ENCODE measurements at places on chromosomes 6 and 20.

GRCh38 chr6:110356778-110357177 is 1.4 kb downstream of the METTL24 start:
- DNase-seq = no peak

GRCh38 chr6:42075159-42075838 is 25.0 kb downstream of the TAF8 start:
- DNase-seq = peak; percentile 86

- peak; percentile 32 for DNase-seq
Observed at GRCh38 chr20:2820084-2820895, 4.1 kb downstream of the TMEM239 start.

- DNase-seq = peak; percentile 87
Observed at GRCh38 chr20:1965520-1966351, 28.1 kb downstream of the PDYN start.

GRCh38 chr20:11027224-11027623 is 353.4 kb upstream of the JAG1 start:
- no peak for DNase-seq

GRCh38 chr6:1972962-1973361 is 272.4 kb downstream of the GMDS start:
- DNase-seq = no peak

- peak; percentile 50 for DNase-seq
Observed at GRCh38 chr6:7112741-7113313, 5.1 kb downstream of the RREB1 start.

DNA sequence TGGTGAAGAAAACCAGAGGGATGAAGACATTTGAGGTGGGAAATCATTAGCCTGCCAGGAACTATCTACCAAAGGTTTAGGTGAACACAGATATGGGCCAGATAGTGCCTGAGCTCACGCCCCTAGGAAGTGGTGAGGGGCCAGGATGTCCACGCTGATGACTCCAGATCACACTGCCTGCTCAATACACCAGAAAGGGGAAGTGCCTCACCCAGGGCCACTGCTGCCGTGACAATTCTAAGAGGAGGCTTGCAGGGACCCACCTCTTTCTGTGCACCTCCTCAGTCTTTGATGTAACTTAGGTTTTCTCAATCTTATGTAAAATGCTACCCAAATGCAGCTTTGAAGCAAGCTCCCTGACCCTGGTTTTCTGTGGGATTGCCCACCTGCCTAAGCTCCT is 5.4 kb upstream of the RAB44 start:
- DNase-seq = no peak

GRCh38 chr20:50658804-50659380 is 32.5 kb downstream of the RIPOR3 start:
- no peak for DNase-seq

DNA sequence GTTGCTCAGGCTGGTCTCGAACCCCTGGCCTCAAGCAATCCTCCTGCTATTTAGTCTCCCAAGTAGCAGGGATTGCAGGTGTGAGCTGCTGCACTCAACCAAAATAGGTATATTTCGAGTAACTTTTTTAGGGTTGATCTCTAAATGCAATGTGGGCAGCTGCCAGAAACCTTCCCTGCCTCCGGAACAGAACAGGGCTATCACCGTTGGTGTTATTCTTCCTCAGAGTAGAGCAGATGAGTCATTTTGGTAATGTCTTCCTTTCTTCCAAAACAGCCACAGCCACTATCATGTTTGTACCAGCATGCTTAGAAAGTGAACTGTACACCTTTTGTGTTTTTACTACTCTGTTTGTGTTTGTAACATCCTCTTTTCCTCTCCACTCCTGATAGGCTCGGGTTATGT is 44.1 kb downstream of the SNX9 start:
- no peak for DNase-seq

GRCh38 chr20:45111799-45112471 is 3.0 kb downstream of the WFDC5 start:
- no peak for DNase-seq

DNA sequence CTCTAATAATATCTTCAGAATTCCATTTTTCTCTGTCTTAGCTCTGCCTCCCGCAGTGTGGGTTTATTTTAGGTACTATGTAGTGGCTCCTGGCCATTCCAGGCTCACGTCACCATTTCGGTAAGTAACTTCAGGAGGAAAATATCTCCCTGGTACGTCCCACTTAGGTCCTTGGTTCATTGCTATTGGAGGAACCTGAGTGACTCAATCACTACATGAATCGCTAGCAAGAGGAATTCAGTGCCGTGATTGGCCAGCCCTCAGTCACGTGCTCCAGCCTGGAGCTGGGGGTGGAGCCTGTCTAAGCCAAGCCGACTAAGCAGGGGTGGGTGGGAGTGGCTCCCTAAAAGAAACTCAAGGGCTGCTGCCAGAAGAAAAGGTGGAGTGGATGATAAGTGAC is 67.3 kb upstream of the E2F3 start:
- DNase-seq = no peak

- DNase-seq = no peak
Observed at GRCh38 chr20:23257848-23258746, 92.5 kb upstream of the NXT1 start.

- DNase-seq = peak; percentile 11
Observed at GRCh38 chr6:72042088-72042487, 155.7 kb downstream of the RIMS1 start.

GRCh38 chr20:42485556-42485955 is 704.1 kb downstream of the PTPRT start:
- no peak for DNase-seq

GRCh38 chr6:27297857-27298730 is 14.0 kb downstream of the POM121L2 start:
- DNase-seq = peak; percentile 27

DNA sequence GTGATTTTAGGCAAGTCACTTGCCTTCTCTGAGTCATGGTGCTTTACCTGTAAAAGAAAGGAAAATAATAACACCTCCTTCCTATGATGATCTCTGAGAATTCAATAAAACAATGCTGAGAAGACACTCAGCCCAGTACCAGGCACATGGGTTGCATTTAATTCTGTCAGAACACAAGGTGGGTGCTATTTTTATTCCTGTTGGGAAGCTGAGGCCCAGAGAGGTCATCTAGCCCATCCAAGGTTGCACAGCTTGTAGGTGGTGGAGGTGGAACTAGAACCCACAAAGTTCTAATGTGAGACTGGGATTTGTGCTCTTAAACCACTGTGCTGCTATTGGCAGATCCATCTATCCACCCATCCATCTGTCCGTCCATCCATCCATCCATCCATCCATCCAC is 39.6 kb upstream of the PTGIS start:
- no peak for DNase-seq

- no peak for DNase-seq
Observed at GRCh38 chr20:44231713-44232468, 15.2 kb upstream of the GDAP1L1 start.

- no peak for DNase-seq
Observed at GRCh38 chr20:31236953-31237352, 20.5 kb upstream of the DEFB115 start.

- DNase-seq = peak; percentile 27
Observed at GRCh38 chr20:35901678-35902544, 52.4 kb downstream of the SCAND1 start.

GRCh38 chr6:22152841-22153240 is 144.0 kb downstream of the PRL start:
- no peak for DNase-seq

GRCh38 chr20:41258474-41258873 is 59.1 kb downstream of the ZHX3 start:
- DNase-seq = no peak

- peak; percentile 94 for DNase-seq
Observed at GRCh38 chr20:34312544-34313217, 9.5 kb upstream of the AHCY start.

GRCh38 chr6:24249926-24250325 is 107.9 kb downstream of the DCDC2 start:
- no peak for DNase-seq

DNA sequence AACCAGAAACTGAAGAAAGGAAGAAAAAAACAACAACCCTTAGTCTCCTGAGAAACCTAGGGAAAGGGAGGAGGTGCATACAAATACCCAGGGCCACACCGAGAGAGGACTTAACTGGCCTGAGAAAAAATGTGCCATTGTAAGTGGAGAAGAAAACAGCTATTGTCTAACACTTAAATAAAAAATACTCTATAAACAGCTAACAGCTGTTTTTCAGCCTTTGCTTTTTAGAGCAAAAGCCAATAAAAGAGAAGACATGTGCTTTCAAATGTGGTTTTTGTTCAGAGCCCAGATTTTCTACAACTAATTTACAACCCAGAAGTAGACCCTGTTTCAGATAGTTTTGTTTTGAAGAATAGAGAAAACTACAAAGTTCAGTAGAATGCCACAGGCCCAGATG is 56.0 kb upstream of the SLC22A16 start:
- no peak for DNase-seq

DNA sequence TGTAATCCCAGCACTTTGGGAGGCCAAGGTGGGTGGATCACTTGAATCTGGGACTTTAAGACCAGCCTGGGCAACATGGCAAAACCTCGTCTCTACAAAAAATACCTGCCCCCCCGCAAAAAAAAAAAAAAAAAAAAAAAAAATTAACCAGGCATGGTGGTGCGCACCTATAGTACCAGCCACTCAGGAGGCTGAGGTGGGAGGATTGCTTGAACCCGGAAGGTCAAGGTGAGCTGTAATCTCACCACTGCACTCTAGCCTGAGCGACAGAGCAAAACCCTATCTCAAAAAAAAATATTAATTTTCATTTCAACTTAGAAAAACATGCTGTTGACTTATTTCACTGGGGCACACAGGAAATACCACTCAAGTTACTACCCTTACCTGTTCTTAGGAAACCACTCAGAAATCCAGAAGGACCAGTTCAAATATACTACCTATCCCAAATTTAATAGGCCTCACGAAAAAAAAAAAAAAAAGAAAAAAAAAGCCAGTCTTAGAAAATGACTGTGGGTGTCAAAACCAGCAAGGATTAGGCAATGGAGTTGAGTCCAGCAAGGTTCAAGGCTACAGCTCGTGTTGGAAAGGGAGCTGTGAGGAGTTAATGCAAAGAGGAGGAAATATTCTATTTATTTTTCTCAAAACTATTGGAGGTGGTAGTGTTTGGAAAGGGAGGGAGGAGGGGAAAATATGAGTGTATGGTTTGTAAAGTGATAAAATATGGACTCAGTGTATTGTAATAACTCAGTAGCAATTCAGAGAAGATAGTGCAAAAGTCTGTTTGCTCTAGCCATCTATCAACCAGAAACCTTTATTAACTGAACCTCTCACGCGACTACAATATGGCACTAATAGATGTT is 33.9 kb upstream of the PIM1 start:
- DNase-seq = peak; percentile 43

DNA sequence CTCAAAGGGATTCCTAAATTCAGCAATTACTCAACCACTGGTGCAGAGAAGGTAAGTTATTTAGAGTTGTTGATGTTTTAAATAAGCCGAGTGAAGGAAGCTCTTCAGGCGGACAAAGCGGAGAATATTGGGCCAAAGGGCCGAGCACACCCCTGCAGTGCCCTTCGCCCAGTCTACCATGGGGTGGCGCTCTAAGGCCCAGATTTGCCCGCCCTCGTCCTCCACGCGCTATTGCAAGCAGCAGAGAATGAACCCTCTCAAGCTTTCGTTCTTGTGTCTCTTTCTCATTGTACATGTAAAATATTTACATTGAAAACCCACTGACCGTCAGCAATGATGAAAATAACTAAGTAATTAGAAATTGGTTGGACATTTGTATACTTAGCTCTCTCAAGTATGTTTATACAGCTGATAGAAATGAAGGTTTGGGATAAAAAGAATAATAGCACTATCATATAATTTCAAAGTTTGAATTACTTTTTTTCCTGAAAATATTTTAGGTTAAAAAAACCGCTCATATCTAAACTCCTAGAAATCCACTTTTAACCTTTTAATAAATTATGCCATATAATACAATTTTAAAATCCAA is 195.0 kb upstream of the CEP162 start:
- DNase-seq = peak; percentile 75

GRCh38 chr6:7811441-7811840 is 85.5 kb downstream of the BMP6 start:
- no peak for DNase-seq

DNA sequence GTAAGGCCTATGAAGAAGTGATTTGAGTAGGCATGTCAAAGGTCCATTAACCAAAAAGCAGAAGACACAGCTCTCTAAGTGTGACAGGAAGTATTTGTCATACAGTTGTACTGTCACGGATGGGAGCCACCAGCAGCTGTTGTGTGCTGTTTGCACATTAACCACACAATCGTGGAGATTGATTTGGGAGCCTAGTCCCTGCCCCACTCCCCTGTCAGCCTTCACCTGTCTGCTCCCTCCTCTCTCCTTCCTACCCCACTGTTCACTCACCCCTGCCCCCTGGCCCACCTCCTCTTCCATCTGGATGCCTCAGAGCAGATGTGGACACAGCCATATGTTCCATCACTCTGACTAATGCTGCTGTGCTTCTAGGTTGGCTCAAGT is 124.7 kb upstream of the SPACA1 start:
- no peak for DNase-seq

DNA sequence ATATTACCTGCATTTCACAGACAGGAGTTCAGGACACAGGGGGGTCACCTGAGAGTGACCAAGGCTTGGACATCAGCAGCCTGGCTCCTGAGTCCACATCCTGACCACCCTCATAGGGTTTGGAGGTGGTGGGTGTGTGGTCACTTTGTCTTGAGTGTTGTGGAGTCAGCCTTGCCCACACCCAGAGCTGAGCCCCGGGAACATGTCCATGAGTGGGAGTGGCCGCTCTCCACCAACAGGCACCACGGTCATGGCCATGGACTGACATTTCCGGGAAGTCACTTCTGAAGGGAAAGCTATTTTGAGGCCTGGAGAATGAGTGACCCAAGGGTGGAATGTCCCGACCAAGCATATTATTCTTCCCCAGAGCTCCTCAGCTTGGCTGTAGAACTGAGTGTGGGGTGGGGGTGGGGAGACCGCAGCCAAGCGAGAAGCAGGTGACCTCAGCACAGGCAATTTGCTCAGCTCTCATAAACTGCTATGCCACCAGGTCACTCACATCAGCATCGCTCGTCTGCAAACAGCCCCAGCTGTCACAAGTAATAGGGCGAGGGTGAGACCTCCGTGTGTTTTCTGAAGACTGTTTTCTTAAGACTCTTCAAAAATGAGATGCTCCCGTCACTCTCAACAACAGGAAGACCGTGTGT is 348.6 kb upstream of the CDH4 start:
- no peak for DNase-seq

- no peak for DNase-seq
Observed at GRCh38 chr6:72890233-72890632, 268.4 kb downstream of the KCNQ5 start.

GRCh38 chr6:29507319-29507718 is 19.6 kb upstream of the MAS1L start:
- DNase-seq = no peak

DNA sequence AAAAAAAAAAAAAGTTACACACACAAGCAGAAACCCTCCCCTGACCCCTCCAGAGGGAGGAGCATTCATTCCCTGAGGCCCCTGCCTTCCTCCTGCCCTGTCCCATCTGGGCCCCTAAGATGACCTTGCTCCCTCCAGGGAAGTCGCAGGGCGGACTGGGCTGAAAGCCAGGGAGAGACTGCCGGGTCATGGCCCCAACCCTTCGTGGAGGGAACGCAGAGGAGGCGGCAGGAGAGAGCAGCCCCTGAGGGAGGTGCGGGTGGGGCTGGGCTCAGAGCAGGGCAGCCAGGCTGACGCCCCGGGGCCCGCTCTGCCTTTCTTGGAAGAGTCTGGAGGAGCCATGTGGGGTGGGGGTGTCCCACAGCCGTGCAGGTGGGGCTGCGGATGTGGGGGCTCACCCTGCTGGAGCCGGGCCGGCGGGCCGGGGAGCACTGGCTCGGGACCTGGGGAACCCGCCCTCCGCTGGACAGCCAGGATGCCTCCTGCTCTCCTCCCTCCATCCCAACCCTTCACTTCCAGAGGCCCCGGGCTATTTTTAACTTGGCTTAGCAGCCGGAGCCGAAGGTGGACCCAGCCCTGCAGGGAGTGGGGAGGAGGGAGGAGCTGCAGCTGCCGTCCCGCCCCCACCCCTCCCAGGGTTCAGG is 15.0 kb upstream of the ABHD16B start:
- DNase-seq = peak; percentile 67
